Nephron progenitor cell (in vitro differentiated cells): ENCODE measurements at places on chromosomes 6 and 20.

DNA sequence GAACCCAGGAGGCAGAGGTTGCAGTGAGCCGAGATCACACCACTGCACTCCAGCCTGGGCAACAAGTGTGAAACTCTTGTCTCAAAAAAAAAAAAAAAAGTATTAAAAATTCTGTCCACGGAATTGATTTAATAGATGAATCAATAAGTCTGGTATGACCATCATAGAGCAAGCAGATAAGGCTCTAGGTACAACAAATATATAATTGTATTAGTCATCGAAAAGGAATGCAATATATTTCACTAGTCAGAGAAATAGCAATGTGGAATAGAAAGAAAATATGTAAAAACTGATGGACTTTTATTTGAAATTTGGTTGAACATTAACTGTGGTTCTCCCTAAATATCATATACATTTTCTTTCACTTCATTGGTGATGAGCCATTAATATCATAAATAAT, 476.8 kb upstream of the AGPAT4 start:
- no peaks in the 10 kb centered on the region for H3K27me3 ChIP-seq
- H3K4me3 ChIP-seq = no peak overlapping the region
- peaks cover 15% of the 10 kb centered on the region for H3K4me1 ChIP-seq
- DNase-seq = no peak
- H3K36me3 ChIP-seq = no peaks in the 10 kb centered on the region

- H3K4me3 ChIP-seq = no peak overlapping the region
- no peaks in the 10 kb centered on the region for H3K36me3 ChIP-seq
- H3K4me1 ChIP-seq = peaks cover 21% of the 10 kb centered on the region
- peak; percentile 15 for DNase-seq
- H3K27me3 ChIP-seq = peaks cover 3% of the 10 kb centered on the region
Measured at GRCh38 chr20:60137657-60138245, 179.5 kb downstream of the CDH26 start.

GRCh38 chr20:37542281-37542680, 14.6 kb upstream of the BLCAP start:
- no peak overlapping the region for H3K4me3 ChIP-seq
- H3K27ac ChIP-seq = peak overlapping the region; percentile 29
- no peak for DNase-seq
- H3K27me3 ChIP-seq = peaks cover 8% of the 10 kb centered on the region
- H3K4me1 ChIP-seq = peaks cover 27% of the 10 kb centered on the region

DNA sequence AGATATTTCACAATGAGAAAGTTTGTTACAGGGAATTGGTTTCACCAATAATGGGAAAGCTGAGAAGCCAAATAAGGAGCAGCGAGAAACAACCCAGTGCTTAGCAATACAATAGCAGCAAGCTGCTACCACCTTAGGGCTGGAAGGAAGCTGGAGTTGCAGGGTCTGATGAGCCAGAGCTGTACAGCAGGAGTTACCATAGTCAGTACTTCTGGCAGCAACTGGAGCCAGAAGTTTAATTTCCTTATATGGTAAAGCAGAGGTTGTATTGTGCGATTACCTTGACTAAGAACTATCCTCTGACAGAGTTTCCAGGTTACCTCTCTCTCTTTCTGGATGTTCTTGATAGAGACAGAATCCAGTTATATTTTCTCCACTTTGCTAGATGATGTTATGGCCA, 137.1 kb upstream of the OLIG3 start:
- H3K4me1 ChIP-seq = no peaks in the 10 kb centered on the region
- no peak overlapping the region for H3K27ac ChIP-seq
- no peaks in the 10 kb centered on the region for H3K36me3 ChIP-seq
- no peak for DNase-seq
- H3K27me3 ChIP-seq = peaks cover 6% of the 10 kb centered on the region

DNA sequence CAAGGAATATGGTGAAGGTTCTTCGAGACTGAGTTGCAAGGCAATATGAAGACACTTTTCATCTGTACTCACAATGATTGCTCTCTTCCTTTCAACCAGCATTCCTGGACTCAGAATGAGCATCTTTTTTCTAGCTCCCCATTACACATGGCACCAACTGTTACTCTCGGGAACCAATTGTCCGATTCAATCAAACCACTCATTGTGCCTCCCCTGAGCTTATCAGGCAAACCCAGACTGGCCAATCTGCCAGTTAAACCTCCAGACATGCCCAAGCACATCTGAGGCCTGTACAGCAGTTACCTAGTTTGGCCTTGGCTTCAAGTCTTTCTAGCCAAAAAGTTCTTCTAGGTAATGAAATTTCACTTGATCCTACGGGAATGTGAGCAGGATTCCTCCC, 164.1 kb downstream of the ID4 start:
- H3K4me3 ChIP-seq = no peak overlapping the region
- no peak overlapping the region for H3K27ac ChIP-seq
- H3K36me3 ChIP-seq = no peaks in the 10 kb centered on the region
- peaks cover 11% of the 10 kb centered on the region for H3K27me3 ChIP-seq
- H3K4me1 ChIP-seq = no peaks in the 10 kb centered on the region

DNA sequence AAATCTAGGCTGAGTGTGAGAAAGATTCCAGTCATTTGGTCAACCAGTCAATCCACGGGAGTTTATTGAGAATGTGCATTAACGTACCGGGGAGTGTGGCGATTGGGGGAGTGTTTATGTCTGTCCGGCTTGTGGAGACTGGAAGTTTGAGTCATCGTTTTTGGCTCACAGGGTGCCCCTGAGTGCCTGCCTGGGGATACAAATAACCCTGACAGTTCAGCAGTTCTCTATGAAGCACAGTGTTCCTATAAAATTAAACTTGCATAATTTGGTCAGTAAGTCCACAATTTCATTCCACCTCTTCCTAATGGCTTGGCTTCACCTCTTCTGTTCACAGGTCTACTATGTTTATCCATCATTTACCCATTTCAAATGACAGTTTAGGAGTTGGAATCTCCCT, 72.6 kb upstream of the PLEKHG1 start:
- peaks cover 14% of the 10 kb centered on the region for H3K27me3 ChIP-seq
- no peak overlapping the region for H3K27ac ChIP-seq
- peaks cover 15% of the 10 kb centered on the region for H3K4me1 ChIP-seq

DNA sequence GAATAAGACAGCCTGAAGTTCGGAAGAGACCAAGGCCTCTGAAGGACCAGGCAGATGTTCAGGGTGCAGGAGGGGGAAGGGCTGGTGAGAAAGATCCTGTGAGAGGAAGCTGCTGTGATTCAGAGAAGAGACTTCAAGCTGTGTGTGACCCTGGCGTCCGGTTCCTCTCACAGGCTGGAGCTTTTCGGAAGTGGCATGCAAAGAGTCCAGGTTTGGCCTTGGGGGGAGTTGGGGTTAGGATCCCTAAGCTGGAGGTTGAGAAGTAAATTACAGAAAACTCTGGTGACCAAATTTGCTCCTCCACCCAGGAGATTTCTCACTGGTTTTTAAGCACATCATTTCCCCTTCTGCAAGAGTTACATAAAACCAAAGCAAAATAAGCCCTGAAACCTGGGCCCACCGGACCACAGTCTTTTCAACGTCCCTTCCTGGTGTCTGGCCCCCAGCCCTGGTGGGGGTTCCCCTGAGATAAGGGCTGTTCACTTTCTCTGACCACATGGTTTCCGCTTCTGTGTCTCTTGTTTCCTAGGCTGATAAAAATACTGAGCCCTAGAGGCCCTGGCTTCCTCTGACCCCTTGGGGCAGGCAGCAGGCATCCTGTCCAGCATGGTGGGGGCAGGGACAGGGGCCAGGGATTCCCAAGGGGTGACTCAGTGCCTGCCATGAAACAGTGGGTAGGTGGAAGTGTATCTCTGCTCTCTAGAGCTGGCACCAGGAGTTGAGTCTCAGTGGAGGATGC, 12.0 kb upstream of the LTA start:
- H3K27ac ChIP-seq = peak overlapping the region; percentile 93
- peaks cover 32% of the 10 kb centered on the region for H3K36me3 ChIP-seq
- DNase-seq = no peak
- H3K4me1 ChIP-seq = peaks cover 36% of the 10 kb centered on the region

- no peaks in the 10 kb centered on the region for H3K27me3 ChIP-seq
- no peak overlapping the region for H3K4me3 ChIP-seq
- DNase-seq = no peak
- H3K27ac ChIP-seq = no peak overlapping the region
- no peaks in the 10 kb centered on the region for H3K36me3 ChIP-seq
Measured at GRCh38 chr6:48959251-48960060, 503.6 kb downstream of the MMUT start.

- H3K4me1 ChIP-seq = no peaks in the 10 kb centered on the region
- H3K4me3 ChIP-seq = no peak overlapping the region
- no peaks in the 10 kb centered on the region for H3K27me3 ChIP-seq
Measured at GRCh38 chr6:69696273-69696672, 100.5 kb downstream of the LMBRD1 start.

GRCh38 chr6:16633465-16633864, 127.8 kb downstream of the ATXN1 start:
- no peak for DNase-seq
- H3K27me3 ChIP-seq = peaks cover 10% of the 10 kb centered on the region
- H3K27ac ChIP-seq = no peak overlapping the region
- peaks cover 4% of the 10 kb centered on the region for H3K36me3 ChIP-seq

GRCh38 chr6:2221726-2222274, 23.6 kb downstream of the GMDS start:
- no peak overlapping the region for H3K4me3 ChIP-seq
- H3K36me3 ChIP-seq = no peaks in the 10 kb centered on the region
- no peak overlapping the region for H3K27ac ChIP-seq
- peaks cover 4% of the 10 kb centered on the region for H3K27me3 ChIP-seq
- peaks cover 20% of the 10 kb centered on the region for H3K4me1 ChIP-seq
- DNase-seq = no peak

- no peaks in the 10 kb centered on the region for H3K36me3 ChIP-seq
- peaks cover 12% of the 10 kb centered on the region for H3K4me1 ChIP-seq
- H3K27ac ChIP-seq = no peak overlapping the region
- no peak for DNase-seq
- no peak overlapping the region for H3K4me3 ChIP-seq
Measured at GRCh38 chr6:72649032-72649984, 27.4 kb downstream of the KCNQ5 start.

DNA sequence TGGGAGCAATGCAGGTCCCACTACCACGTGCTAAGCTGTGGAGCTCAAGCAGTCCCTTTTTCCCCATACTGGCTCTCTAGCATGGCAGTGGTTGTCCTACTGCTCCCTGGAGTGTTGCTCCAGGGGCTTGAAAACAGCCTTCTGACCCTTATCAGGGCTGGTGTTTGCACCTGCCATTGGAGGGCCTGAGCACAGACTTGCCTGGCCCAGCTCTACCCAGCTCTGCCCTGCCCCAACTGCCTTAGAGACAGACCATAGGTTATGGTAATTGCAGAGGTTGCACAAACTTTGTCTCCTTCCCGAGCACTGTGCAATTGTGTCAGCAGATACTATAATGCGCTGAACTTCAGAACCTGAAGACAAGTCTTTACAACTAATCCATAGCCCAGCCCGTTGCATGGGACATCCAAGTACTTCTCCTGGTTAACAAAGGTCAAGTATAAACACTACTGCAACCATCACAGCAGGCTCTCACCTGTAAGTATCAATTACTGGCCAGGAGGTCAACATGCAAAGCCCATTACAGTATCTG, 58.7 kb downstream of the PDSS2 start:
- H3K4me3 ChIP-seq = no peak overlapping the region
- H3K4me1 ChIP-seq = peaks cover 4% of the 10 kb centered on the region
- DNase-seq = no peak
- H3K36me3 ChIP-seq = peaks cover 73% of the 10 kb centered on the region
- H3K27ac ChIP-seq = no peak overlapping the region
- H3K27me3 ChIP-seq = no peaks in the 10 kb centered on the region

- no peak overlapping the region for H3K4me3 ChIP-seq
- no peak overlapping the region for H3K27ac ChIP-seq
- no peak for DNase-seq
- peaks cover 2% of the 10 kb centered on the region for H3K27me3 ChIP-seq
- peaks cover 58% of the 10 kb centered on the region for H3K36me3 ChIP-seq
- no peaks in the 10 kb centered on the region for H3K4me1 ChIP-seq
Measured at GRCh38 chr6:169470790-169471189, 217.1 kb upstream of the THBS2 start.

DNA sequence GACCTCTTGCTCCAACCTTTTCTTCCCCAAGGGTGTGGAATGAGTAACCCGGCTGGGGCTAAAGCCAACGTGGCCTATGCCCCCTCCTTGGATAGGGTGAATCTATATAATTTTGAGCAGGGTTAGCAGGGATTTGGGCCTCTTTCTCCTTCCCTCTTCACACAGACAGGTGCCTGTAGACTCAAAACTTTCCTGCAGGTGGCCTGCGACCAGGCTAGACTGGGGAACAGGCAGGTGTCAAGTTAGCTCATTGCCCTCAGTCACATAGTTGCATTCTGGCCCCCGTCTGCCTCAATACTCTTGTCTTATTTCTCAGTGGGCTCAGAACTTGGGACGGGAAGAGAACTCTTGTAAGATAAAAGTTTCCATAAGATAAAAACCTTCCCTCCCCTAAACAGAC, 243.0 kb downstream of the ATXN1 start:
- peaks cover 37% of the 10 kb centered on the region for H3K4me1 ChIP-seq
- H3K4me3 ChIP-seq = no peak overlapping the region
- H3K27ac ChIP-seq = no peak overlapping the region
- no peak for DNase-seq
- no peaks in the 10 kb centered on the region for H3K27me3 ChIP-seq

- no peak for DNase-seq
- no peak overlapping the region for H3K27ac ChIP-seq
- no peaks in the 10 kb centered on the region for H3K27me3 ChIP-seq
- peaks cover 13% of the 10 kb centered on the region for H3K36me3 ChIP-seq
- no peak overlapping the region for H3K4me3 ChIP-seq
- H3K4me1 ChIP-seq = no peaks in the 10 kb centered on the region
Measured at GRCh38 chr6:146968041-146968760, 236.0 kb upstream of the STXBP5 start.

- no peak overlapping the region for H3K4me3 ChIP-seq
- H3K4me1 ChIP-seq = no peaks in the 10 kb centered on the region
Measured at GRCh38 chr20:5567644-5568043, 182.6 kb upstream of the SHLD1 start.

GRCh38 chr20:16654858-16655535, 74.8 kb upstream of the SNRPB2 start:
- no peak for DNase-seq
- H3K4me1 ChIP-seq = peaks cover 14% of the 10 kb centered on the region
- H3K36me3 ChIP-seq = no peaks in the 10 kb centered on the region

DNA sequence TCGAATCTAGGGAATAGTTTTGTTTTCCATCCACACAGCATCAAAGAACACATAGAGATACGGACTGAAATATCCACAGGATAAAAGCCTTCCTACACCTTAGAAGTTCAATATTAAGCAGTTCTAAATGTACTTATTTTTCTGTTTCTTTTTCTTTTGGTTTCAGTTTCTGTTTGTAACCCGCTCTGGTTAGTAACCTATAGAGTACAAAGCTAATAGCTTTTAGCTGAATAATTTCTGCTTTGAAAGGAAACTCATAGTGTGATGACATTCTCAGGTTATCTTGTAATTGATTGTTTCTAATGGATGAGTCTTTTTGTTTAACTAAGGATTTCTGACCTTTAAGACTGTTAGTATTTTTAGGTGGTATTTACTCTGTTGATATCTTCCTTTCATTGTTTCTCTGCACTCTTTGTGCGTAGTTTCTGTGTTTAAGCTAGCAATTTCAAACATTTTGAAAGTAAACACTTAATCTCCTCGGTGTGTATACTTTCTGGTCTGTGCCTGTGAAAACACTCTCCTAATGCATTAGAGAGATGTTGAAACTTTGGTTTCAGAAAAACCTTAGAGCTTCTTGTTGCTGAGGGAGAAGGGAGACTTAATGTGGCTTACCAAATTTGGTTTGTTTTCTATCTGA, 385.5 kb downstream of the HDGFL1 start:
- H3K4me1 ChIP-seq = peaks cover 19% of the 10 kb centered on the region
- H3K36me3 ChIP-seq = peaks cover 13% of the 10 kb centered on the region
- no peak overlapping the region for H3K4me3 ChIP-seq
- DNase-seq = no peak
